Esophagus squamous epithelium (tissue), 5 donors: ENCODE measurements at places on chromosomes 1 and 21. TPM values are rescaled to one million over a fixed set of nuclear protein-coding genes. Genes with fewer than 3 reads are reported as not detected.

- DNase-seq, result no peak
These were observed 486.9 kb downstream of the LRRIQ3 start for GRCh38 chr1:73711089-73711488.

DNA sequence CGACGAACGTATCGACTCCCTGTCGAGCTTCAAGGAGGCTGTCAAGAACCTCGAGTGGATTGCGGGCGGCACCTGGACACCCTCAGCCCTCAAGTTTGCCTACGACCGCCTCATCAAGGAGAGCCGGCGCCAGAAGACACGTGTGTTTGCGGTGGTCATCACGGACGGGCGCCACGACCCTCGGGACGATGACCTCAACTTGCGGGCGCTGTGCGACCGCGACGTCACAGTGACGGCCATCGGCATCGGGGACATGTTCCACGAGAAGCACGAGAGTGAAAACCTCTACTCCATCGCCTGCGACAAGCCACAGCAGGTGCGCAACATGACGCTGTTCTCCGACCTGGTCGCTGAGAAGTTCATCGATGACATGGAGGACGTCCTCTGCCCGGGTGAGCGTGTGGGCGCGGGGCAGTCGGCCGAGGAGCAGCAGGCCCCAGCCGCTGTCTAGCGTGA lies 28.0 kb downstream of the COL6A2 start:
- DNase-seq, result no peak

Gene IFNAR1
- 12.4 TPM for total RNA-seq

GRCh38 chr1:230267338-230268065 lies 158.6 kb downstream of the PGBD5 start:
- DNase-seq, result no peak

GRCh38 chr1:200184196-200184595 lies 156.7 kb downstream of the NR5A2 start:
- peak; percentile 41 for DNase-seq

Gene C1QB
- total RNA-seq, result 240 TPM

Gene CBS
- total RNA-seq, result not detected

GRCh38 chr1:243508303-243508713 lies 252.5 kb downstream of the SDCCAG8 start:
- DNase-seq, result no peak

DNA sequence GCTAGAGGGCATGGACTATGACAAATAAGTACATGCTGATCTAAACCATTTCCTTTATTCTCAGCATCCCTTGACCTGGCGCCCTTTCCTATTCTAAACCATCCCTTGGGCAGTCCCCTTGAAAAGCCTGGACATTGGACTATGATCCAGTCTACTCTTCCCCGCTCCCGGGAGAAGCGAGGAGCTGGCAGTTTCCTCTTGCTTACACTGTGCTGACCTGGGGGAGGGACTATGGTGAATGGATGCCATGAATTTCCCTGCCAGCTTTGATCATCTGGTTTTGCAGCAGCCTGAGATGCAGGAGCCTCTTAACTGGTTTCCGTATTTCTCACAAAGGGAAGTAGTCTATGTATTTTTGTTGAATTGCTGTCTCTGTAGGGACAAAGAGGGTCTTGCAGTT lies 121.7 kb downstream of the KIF26B start:
- DNase-seq, result no peak

DNA sequence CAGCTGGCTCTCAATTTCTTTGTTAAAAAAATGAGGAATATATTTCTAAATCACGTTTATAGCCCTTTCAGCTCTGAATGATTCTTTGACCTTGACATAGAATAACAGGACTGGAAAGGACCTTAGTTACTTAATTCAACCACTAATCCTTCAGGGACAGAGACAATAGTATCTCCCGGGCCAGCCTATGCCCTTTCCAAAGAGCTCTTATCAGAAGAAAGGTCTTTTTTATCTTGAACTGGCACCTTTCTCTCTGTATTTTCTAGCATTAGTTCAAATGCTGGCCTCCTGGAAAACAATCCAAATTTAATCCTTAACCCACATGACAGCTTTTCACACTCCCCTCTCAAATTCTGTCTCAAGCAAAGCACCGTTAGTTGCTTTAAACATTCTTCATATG lies 44.8 kb upstream of the FBXO28 start:
- no peak for DNase-seq

- no peak for DNase-seq
These were observed 205.0 kb downstream of the TOMM20 start for GRCh38 chr1:234923626-234924025.

GRCh38 chr1:88610687-88611086 lies 73.4 kb upstream of the PKN2 start:
- DNase-seq, result no peak

Gene NRIP1
- total RNA-seq, result 13.2 TPM

DNA sequence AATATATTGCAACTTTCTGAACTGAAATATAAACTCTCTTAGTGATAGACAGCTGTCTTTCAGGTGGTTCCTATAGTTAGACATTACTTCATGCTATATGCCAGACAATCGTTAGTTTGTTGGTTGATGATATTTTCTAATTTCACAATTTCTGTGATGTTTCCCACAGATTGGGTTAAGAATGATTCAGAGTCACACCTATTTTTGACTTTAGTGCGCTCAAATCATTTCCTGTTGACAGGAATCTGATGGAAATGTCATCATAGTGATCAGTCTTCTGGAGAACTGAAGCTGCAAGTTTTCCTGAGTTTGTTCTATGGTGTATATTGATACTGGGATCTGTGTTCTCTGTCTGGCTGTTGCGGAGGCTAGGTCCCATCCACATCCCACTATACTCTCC lies 119.7 kb downstream of the C1orf21 start:
- DNase-seq, result no peak

- no peak for DNase-seq
These were observed 154.8 kb upstream of the COL6A1 start for GRCh38 chr21:45826676-45827301.

GRCh38 chr1:84988588-84988987 lies 8.3 kb downstream of the MCOLN2 start:
- no peak for DNase-seq

DNA sequence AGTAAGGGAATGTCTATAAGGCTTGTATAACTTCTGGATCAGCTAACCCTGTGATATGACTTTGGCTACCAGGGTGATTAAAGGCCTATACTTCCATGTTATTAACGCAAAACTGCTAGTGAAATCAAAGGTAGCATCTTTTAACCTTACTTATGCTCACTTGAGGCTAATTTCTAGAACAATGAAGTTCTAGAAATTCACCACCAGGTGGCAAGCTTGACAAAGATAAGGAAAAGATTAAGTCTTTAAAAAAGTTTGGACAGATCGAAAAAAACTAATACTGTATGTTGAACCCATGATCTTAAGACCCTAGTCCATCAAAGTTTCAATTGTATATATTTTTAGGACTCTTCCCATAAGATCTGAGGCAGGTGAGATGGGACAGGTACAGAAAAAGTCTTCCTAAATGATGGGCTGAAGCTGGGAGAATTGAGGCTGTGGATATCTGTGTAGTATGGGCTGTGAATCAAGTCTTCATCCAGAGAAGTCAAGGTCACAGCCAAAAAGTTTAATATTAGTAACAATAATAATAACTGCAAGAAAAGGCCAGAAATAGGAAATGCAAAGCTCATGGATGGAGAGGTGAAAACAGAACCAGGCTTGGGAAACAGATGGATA lies 18.8 kb downstream of the KYAT3 start:
- DNase-seq, result no peak

- DNase-seq, result no peak
These were observed 837 bp downstream of the FOXD3 start for GRCh38 chr1:63322944-63323864.

- DNase-seq, result no peak
These were observed 11.2 kb downstream of the WRAP73 start for GRCh38 chr1:3638676-3639075.

- no peak for DNase-seq
These were observed 14.2 kb upstream of the AMIGO1 start for GRCh38 chr1:109523706-109524105.

- no peak for DNase-seq
These were observed 105.2 kb downstream of the MRPL39 start for GRCh38 chr21:25501996-25502665.

- DNase-seq, result no peak
These were observed 8.1 kb upstream of the CITED4 start for GRCh38 chr1:40870135-40870728.

DNA sequence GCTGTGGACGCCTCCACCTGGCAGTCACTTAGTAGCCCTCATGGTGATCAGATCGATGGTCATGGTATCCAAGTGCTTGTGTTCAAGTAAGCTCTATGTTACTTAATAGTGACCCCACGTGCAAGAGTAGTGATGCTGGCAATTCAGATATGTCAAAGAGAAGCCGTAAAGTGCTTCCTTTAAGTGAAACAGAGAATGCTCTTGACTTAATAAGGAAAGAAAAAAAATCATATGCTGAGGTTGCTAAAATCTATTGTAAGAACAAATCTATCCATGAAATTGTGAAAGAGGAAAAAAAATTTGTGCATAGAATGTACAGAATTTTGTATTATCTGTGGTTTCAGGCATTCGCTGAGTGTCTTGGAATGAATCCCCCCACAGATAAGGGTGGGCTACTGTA lies 113.9 kb downstream of the PEX14 start:
- no peak for DNase-seq

Gene SPRR1B
- 102 TPM for total RNA-seq

GRCh38 chr21:34994766-34995631 lies 54.1 kb downstream of the RUNX1 start:
- DNase-seq, result no peak

GRCh38 chr1:229087339-229087738 lies 183.6 kb upstream of the RAB4A start:
- DNase-seq, result no peak

DNA sequence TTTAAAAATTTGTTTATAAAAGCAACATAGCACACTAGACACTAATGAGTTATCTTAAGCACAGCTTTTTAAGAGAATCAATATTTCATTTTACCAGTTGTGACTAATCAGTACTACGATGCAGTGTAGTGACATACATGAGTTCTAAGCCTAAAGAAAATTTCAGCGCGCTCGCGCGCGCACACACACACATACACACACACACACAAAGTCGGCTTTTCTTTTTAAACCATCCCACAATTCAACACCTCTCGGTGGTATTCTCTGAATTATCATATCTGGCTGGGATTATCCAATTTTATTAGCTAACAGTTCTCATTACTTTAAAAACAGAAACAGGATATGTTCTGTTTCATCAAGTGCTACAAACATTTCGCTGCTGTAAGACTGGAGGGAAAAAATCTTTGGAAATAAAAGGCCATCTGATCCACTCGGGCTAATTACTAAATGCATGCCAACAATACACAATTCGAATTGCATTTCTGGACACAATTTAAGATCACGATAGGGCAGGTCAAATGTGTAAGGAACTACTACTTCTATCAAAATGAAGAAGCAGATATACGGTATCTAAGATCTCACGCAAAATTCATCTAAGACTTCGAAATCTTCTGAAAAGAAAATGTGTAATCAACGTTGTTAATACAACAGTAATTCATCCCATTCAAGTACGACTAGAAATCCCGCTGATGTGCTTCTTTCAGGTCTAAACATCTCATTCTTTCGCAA lies 1.2 kb downstream of the TUT4 start:
- DNase-seq, result no peak

Gene MMP23B
- total RNA-seq, result 0.49 TPM

GRCh38 chr1:80392529-80392928 lies 1386.0 kb upstream of the ADGRL4 start:
- no peak for DNase-seq

DNA sequence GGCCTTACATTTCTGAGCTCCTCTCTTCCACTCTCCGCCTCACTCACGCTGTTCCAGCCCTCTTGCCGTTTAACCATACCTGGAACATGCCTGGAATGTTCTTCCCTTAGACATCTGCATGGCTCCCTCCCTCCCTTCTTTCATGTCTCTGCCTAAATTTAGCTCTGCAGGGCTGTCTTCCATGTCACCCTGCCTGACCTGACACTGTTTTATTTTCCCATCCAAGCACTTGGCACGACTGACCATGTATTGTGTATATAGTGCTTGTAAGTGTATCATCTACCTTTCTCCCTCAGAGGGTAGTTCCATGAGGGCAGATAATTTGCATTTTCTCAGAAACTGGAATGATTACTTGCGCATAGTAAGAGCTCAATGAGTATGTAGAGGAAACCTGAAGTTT lies 47.3 kb downstream of the ST6GALNAC3 start:
- DNase-seq, result no peak

Gene SFN
- 1,060 TPM for total RNA-seq

Gene RUNX3
- 2.3 TPM for total RNA-seq

DNA sequence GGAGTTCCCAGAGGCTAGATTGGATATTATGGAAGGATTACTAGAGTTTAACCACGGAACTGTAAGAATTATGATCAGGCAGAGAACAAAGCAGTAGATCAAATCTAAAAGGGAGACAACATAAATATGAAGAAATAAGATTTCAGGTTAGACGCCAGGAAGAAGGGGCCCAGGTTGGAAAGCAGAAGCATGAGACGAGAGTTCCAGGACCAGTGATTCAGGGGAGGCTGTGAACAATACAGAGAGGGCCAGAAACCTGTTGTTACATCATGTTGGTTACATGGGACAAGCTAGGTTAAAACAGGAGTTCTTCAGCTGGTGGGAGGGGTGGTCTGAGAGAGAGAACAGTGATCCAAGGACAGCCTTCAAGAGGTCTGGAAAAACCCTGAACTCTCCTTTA lies 128.4 kb upstream of the MROH9 start:
- no peak for DNase-seq

GRCh38 chr21:33696465-33696864 lies 54.2 kb downstream of the ITSN1 start:
- DNase-seq, result no peak

Gene OR2T11
- total RNA-seq, result not detected

DNA sequence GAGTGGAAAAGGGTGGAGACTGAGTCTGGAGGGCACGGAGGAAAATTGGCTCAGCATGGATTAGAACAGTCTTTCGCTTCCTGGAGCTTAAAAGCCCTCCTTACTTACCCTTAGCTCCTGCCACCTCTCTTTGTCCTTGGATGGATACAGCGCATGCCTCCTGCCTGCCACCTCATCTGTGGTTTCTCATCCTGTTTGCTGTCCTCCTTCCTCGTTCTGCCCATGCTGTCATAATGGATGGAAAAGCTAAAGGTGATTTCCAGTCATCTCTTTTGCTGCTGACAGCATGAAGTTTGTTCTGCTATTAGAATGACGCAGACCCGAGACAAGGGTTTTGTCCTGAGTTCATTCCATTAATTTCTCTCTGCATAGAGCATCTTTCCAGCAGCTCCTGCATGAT lies 425.9 kb downstream of the KIF26B start:
- no peak for DNase-seq

DNA sequence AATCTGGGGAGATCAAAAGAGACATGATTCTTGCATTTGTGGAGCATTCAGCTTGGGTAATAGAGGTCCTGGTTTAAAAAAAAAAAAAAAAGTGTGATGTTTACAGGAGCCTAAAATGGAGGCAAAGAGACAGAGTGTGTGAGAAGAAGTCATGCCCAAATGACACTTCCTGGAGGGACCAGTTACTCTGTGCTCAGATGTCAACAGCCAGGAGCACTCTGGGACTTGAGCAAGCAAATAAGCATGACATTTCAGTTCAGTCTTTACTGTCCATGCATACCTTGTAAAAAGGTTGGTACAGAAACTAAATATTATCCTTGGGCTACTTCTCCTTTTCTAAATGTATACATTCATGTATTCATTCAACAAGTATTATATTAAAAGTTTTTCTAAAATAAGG lies 25.2 kb upstream of the ADGRL2 start:
- no peak for DNase-seq
